Activated CD8-positive, alpha-beta memory T cell treated with anti-CD3 and anti-CD28 coated beads, Interleukin-2, amount 10 ng/mL, durations not matched to agents 7 days and 5 days (primary cell): ENCODE measurements at places on chromosomes 4 and X. TPM values are rescaled to one million over a fixed set of nuclear protein-coding genes. Genes with fewer than 3 reads are reported as not detected.

The GAGE12F gene
- not detected for total RNA-seq

The SYTL4 gene
- not detected for total RNA-seq

DNA sequence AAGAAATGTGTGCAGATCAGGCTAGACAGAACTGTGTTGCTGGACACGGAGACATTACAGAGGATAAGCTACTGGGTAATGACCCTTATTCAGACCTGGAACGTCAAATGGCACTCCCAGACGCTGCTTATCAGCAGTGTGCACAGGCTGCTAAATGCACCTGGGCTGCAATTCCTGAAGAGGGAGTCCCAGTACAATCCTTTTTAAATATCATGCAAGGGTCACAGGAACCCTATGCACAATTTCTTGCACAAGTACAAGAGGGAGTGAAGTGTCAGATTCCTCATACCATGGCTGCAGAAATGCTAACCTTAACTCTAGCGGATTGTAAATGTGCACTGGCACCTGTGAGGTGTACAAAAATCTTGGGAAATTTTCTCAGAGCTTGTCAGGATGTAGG lies 16.9 kb downstream of the SPIN2B start:
- peaks cover 14% of the 10 kb centered on the region for H3K36me3 ChIP-seq
- no peak overlapping the region for H3K27ac ChIP-seq
- no peaks in the 10 kb centered on the region for H3K27me3 ChIP-seq
- H3K4me1 ChIP-seq = no peaks in the 10 kb centered on the region

- H3K36me3 ChIP-seq = peaks cover 1% of the 10 kb centered on the region
- no peak overlapping the region for H3K27ac ChIP-seq
- no peak overlapping the region for H3K4me3 ChIP-seq
- no peak for DNase-seq
Measured at GRCh38 chr4:163171590-163171989, 4.9 kb upstream of the NAF1 start.

GRCh38 chr4:177434667-177435066 lies 7.6 kb downstream of the AGA start:
- H3K4me3 ChIP-seq = no peak overlapping the region
- H3K4me1 ChIP-seq = no peaks in the 10 kb centered on the region
- H3K27me3 ChIP-seq = no peaks in the 10 kb centered on the region
- DNase-seq = no peak

GRCh38 chr4:1808396-1808795 lies 15.3 kb downstream of the FGFR3 start:
- H3K4me3 ChIP-seq = no peak overlapping the region
- no peaks in the 10 kb centered on the region for H3K4me1 ChIP-seq
- no peak overlapping the region for H3K27ac ChIP-seq
- H3K36me3 ChIP-seq = no peaks in the 10 kb centered on the region
- DNase-seq = no peak

DNA sequence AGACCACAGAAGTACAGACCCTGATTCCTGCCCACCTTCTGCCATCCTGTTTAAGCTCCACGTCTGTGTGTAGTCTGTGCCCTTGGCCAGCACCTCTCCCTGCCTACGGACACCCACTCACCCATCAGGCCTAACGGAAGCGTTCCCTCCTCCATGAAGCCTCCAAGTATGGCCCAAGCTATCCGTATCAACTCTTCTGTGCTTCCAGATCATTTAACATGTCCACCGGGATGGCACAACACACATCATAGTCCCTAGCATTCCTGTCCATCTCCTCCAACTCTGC lies 11.7 kb downstream of the WDR1 start:
- peaks cover 99% of the 10 kb centered on the region for H3K4me1 ChIP-seq
- peaks cover 75% of the 10 kb centered on the region for H3K36me3 ChIP-seq
- peak overlapping the region; percentile 68 for H3K27ac ChIP-seq
- peak overlapping the region; percentile 48 for H3K4me3 ChIP-seq
